Osteoblast (primary cell): ENCODE measurements at places on chromosomes 1 and 21. TPM values are rescaled to one million over a fixed set of nuclear protein-coding genes. Genes with fewer than 3 reads are reported as not detected.

DNA sequence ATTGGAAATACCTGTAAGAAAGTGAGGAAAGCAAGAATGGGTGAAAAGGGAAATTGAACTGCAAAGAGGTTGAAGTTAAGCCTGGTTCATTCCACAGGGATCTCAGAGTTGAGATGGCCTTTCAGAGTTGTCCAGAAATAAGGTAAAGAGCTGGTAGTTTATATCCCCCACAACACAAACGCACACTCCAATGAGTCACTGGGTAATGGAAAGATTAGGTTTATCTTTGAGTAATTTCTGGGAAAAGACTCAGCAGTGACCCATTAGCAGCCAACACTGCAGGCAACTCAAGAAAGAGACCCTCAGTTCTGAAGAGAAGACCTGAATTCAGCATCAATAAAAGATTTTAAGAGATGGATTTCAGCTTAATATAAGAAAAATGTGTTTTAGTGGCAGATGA is 485.5 kb downstream of the PTPRC start:
- DNase-seq = no peak
- H3K36me3 ChIP-seq = no peaks in the 10 kb centered on the region
- H3K27me3 ChIP-seq = no peaks in the 10 kb centered on the region
- H3K4me3 ChIP-seq = no peak overlapping the region
- H3K4me1 ChIP-seq = peaks cover 16% of the 10 kb centered on the region
- H3K27ac ChIP-seq = peak overlapping the region; percentile 18

DNA sequence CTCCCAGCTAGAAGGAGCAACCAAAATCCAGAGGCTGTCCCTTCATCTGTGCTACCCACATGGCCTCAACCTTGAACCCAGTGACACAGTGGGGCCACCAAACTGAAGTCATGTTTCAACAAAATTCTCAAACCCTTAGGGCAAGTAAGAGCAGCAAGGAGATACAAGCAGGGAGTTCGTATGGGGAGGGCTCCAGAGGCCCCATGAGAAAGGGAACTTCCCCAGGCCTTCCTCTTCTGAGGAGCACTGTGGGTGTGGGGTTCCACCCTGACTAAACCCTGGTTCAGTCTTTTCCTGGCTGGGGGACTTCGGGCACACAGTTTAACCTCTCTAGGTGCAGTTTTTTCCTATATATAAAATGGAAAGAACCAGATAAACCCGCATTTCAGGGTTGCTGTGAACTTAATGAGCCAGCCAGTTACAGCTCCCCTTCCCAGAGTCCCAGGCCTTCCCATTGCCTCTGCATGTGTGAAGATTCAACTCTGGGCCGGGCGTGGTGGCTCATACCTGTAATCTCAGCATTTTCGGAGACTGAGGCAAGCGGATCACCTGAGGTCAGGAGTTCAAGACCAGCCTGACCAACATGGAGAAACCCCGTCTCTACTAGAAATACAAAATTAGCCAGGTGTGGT is 8.0 kb upstream of the THEMIS2 start:
- no peaks in the 10 kb centered on the region for H3K27me3 ChIP-seq
- H3K4me1 ChIP-seq = peaks cover 20% of the 10 kb centered on the region
- no peaks in the 10 kb centered on the region for H3K36me3 ChIP-seq
- H3K4me3 ChIP-seq = no peak overlapping the region

- no peaks in the 10 kb centered on the region for H3K27me3 ChIP-seq
- no peak for DNase-seq
- H3K36me3 ChIP-seq = peaks cover 27% of the 10 kb centered on the region
- peak overlapping the region; percentile 72 for H3K4me3 ChIP-seq
These were observed 9.3 kb downstream of the IRF2BP2 start for GRCh38 chr1:234600418-234601281.

GRCh38 chr21:45373991-45374816 is 30.8 kb upstream of the COL18A1 start:
- H3K4me1 ChIP-seq = no peaks in the 10 kb centered on the region
- H3K27me3 ChIP-seq = peaks cover 5% of the 10 kb centered on the region
- H3K4me3 ChIP-seq = no peak overlapping the region

- DNase-seq = no peak
- H3K27ac ChIP-seq = no peak overlapping the region
- H3K36me3 ChIP-seq = no peaks in the 10 kb centered on the region
- no peak overlapping the region for H3K4me3 ChIP-seq
- no peaks in the 10 kb centered on the region for H3K27me3 ChIP-seq
These were observed 295.0 kb downstream of the VAV3 start for GRCh38 chr1:107669996-107670395.

DNA sequence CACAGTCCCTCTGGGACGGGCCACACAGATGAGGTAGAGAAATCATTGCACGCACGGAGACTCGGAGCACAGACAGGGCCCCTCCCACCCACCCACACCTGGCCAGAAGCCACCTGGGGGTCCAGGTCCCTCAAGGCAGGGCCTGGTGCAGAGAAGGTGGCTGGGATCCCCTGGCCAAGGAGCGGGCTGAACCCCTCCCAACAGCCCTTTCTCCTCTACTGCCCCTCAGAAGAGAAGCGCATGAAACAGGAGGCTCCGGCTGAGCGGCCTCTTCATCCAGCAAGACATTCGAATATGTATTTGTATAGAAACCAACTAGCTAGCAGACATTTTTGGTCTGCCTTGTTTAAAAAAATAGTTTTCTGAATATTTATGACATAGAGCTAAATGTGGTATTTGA is 29.0 kb downstream of the WNT9A start:
- H3K36me3 ChIP-seq = no peaks in the 10 kb centered on the region
- H3K4me1 ChIP-seq = no peaks in the 10 kb centered on the region
- no peak overlapping the region for H3K4me3 ChIP-seq

DNA sequence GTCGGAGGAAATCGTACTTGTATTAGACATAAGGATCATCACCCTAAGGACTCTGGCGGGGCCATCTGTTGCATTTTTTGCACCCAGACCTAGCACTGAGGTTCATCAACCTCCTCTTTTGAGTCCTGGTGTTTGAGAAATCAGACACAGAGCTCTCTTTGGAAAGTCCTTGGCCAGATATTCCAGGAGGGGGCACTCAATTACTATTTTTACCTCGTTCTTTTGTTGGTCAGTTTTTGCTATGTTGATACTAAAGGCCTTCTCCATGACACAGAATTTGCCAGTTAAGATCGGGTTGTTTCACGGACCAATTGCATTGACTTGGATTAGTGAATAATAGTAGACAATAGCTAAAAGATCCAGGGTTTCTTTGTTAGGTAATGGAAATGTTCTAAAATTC is 711.2 kb downstream of the KCNT2 start:
- no peak overlapping the region for H3K4me3 ChIP-seq
- H3K27ac ChIP-seq = no peak overlapping the region
- H3K36me3 ChIP-seq = no peaks in the 10 kb centered on the region
- no peak for DNase-seq
- no peaks in the 10 kb centered on the region for H3K27me3 ChIP-seq

- peak; percentile 74 for DNase-seq
- H3K27ac ChIP-seq = no peak overlapping the region
- H3K4me1 ChIP-seq = peaks cover 4% of the 10 kb centered on the region
- no peaks in the 10 kb centered on the region for H3K27me3 ChIP-seq
- no peaks in the 10 kb centered on the region for H3K36me3 ChIP-seq
These were observed 111.6 kb upstream of the PDE4B start for GRCh38 chr1:65681096-65681495.

GRCh38 chr1:58162952-58163550 is 383.5 kb downstream of the OMA1 start:
- H3K27ac ChIP-seq = no peak overlapping the region
- no peaks in the 10 kb centered on the region for H3K36me3 ChIP-seq
- H3K4me3 ChIP-seq = no peak overlapping the region
- H3K4me1 ChIP-seq = no peaks in the 10 kb centered on the region
- DNase-seq = no peak

GRCh38 chr1:56125316-56125715 is 454.0 kb downstream of the PLPP3 start:
- no peak for DNase-seq
- peaks cover 2% of the 10 kb centered on the region for H3K4me1 ChIP-seq
- no peaks in the 10 kb centered on the region for H3K36me3 ChIP-seq
- H3K27ac ChIP-seq = no peak overlapping the region

DNA sequence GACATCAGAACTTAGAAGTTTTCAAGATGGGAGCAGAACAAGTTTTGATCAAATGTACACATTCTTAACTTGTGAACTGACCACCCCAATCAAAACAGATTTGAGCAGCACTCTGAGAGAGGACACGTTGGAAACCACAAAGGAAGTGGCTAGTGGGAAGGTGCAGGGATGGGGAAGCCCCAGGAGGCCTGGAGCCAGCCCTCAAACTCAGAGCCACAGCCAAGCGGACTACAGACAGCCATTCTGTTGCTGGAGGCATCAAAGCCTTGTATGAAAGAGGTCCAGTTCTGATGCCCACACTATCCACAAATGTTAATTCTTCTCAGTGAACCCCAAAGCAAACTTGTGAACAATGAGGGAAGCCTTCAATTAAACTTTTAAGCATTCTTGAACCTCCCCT is 143.6 kb upstream of the RAB4A start:
- no peaks in the 10 kb centered on the region for H3K4me1 ChIP-seq
- H3K4me3 ChIP-seq = no peak overlapping the region
- no peaks in the 10 kb centered on the region for H3K27me3 ChIP-seq
- H3K36me3 ChIP-seq = no peaks in the 10 kb centered on the region
- DNase-seq = no peak

GRCh38 chr1:117803318-117803717 is 126.1 kb downstream of the GDAP2 start:
- no peak overlapping the region for H3K27ac ChIP-seq
- H3K27me3 ChIP-seq = peaks cover 3% of the 10 kb centered on the region
- H3K36me3 ChIP-seq = no peaks in the 10 kb centered on the region
- H3K4me1 ChIP-seq = peaks cover 7% of the 10 kb centered on the region
- no peak overlapping the region for H3K4me3 ChIP-seq
- no peak for DNase-seq

DNA sequence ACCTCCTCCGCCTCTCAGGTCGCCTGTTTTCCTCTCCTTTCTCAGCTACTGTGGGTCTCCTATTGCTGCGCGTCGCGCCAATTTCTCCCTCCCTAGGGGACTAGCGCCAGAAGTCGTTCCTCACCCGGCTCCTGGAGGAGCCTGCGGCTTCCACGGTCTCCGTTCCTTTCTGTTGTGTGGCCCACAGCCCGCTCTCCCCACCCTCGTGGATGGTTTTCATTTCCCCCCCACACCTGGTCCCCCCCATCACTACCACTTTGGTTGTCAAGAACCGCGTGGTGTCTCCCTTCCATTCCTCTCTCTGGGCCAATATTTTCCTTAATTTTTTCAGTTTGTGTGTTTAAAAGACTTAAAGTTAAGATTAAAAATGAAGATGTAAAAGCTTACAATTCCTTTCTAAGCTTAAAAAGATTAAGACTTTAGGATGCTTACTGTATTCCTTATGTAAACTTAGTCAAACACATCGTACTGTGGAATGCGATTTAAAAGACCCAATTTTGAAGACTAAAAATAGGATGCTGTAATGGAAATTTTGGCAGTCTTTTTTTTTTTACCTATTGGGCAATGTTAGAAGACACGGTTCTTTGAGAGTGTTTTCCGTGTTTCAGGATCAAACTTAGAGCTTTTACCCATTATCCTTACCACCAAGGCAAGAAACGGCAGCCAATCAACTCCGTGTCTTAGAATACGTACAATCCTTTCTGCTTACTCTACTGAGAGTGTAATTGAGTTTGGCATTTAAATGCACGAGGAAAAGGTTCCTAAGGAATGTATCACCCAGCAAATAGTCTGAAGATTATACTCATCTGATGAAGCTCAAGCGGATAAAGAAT is 773 bp downstream of the CNST start:
- H3K27me3 ChIP-seq = no peaks in the 10 kb centered on the region
- peak; percentile 85 for DNase-seq
- H3K36me3 ChIP-seq = peaks cover 3% of the 10 kb centered on the region
- H3K4me1 ChIP-seq = peaks cover 32% of the 10 kb centered on the region

- H3K27ac ChIP-seq = no peak overlapping the region
- H3K4me1 ChIP-seq = peaks cover 10% of the 10 kb centered on the region
- DNase-seq = no peak
- no peak overlapping the region for H3K4me3 ChIP-seq
These were observed 101.9 kb downstream of the ZNF644 start for GRCh38 chr1:90919900-90920299.

DNA sequence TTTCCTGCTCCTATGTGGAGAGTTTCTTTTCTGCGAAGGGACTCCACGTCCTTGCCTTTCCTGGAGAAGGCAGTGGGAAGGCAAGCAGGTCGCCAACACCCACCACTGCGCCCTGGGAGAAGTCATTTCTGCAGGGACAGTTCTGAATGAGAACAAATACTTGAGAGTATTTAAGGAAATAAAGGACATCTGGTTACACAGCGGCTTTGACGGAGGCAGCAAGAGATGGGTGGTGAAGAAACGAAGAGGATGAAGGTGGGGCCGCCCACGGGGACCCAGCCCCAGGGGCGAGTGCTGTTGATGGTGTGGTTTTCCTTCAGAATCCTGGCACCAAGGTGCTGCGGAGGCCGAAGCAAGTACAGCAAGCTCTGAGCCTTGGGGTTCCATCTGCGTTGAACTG is 75.5 kb downstream of the PSMG1 start:
- H3K27ac ChIP-seq = no peak overlapping the region
- H3K4me1 ChIP-seq = peaks cover 23% of the 10 kb centered on the region
- no peaks in the 10 kb centered on the region for H3K36me3 ChIP-seq
- H3K27me3 ChIP-seq = peaks cover 3% of the 10 kb centered on the region

- H3K4me3 ChIP-seq = no peak overlapping the region
- peaks cover 15% of the 10 kb centered on the region for H3K4me1 ChIP-seq
- H3K36me3 ChIP-seq = no peaks in the 10 kb centered on the region
- peak; percentile 55 for DNase-seq
- no peaks in the 10 kb centered on the region for H3K27me3 ChIP-seq
- H3K27ac ChIP-seq = no peak overlapping the region
These were observed 297.6 kb upstream of the RUNX1 start for GRCh38 chr21:35346697-35347096.

GRCh38 chr21:34916446-34916845 is 132.7 kb downstream of the RUNX1 start:
- peak; percentile 50 for DNase-seq
- H3K4me3 ChIP-seq = no peak overlapping the region
- no peaks in the 10 kb centered on the region for H3K36me3 ChIP-seq
- H3K27me3 ChIP-seq = no peaks in the 10 kb centered on the region

- no peaks in the 10 kb centered on the region for H3K4me1 ChIP-seq
- H3K36me3 ChIP-seq = no peaks in the 10 kb centered on the region
- DNase-seq = no peak
- H3K27me3 ChIP-seq = no peaks in the 10 kb centered on the region
- no peak overlapping the region for H3K4me3 ChIP-seq
These were observed 5.8 kb upstream of the TMEM52 start for GRCh38 chr1:1924849-1925248.

HLX gene
- 7.4 and 9.0 TPM in 2 replicates for total RNA-seq

E2F2 gene
- under 0.01 and 0.29 TPM in 2 replicates for total RNA-seq

TRIM67 gene
- total RNA-seq = 0.29 and 0.36 TPM in 2 replicates

TNFSF18 gene
- 0.29 and 0.36 TPM in 2 replicates for total RNA-seq

EXOSC10 gene
- total RNA-seq = 43.4 and 49.5 TPM in 2 replicates

VCAM1 gene
- 382 and 511 TPM in 2 replicates for total RNA-seq

C8A gene
- not detected in 2 replicates for total RNA-seq

NBPF26 gene
- total RNA-seq = 28.6 and 40.7 TPM in 2 replicates

C1orf35 gene
- 5.3 and 5.4 TPM in 2 replicates for total RNA-seq

SLC25A44 gene
- total RNA-seq = 15.0 and 15.2 TPM in 2 replicates

ADGRL4 gene
- 16.6 and 23.6 TPM in 2 replicates for total RNA-seq

RHBG gene
- not detected in 2 replicates for total RNA-seq

ATPAF1 gene
- 53.6 and 57.8 TPM in 2 replicates for total RNA-seq

MAP1LC3C gene
- total RNA-seq = under 0.01 and 0.29 TPM in 2 replicates

CYP4X1 gene
- total RNA-seq = 0.59 and 0.72 TPM in 2 replicates
